ENCODE measurements at places on chromosomes 2 and 18. TPM values are rescaled to one million over a fixed set of nuclear protein-coding genes. Genes with fewer than 3 reads are reported as not detected.

Gene COLEC12
- total RNA-seq: 2.6 TPM

Gene SPATS2L
- 66.2 TPM for total RNA-seq

Gene CDK5R2
- total RNA-seq: 0.06 TPM

Gene IL1RL1
- not detected for total RNA-seq

Gene IL36RN
- total RNA-seq: not detected

Gene LPIN1
- total RNA-seq: 13.5 TPM

Gene TSN
- total RNA-seq: 106 TPM

Gene RNF125
- total RNA-seq: 0.57 TPM

Gene LBX2
- 1.7 TPM for total RNA-seq

Gene MOCOS
- 4.4 TPM for total RNA-seq

Gene ZBTB7C
- total RNA-seq: 0.21 TPM

Gene ZNF396
- total RNA-seq: 5.4 TPM

Gene SIX2
- total RNA-seq: 12.2 TPM

GRCh38 chr2:239577935-239578334, 177.1 kb upstream of the HDAC4 start:
- no peak for DNase-seq

DNA sequence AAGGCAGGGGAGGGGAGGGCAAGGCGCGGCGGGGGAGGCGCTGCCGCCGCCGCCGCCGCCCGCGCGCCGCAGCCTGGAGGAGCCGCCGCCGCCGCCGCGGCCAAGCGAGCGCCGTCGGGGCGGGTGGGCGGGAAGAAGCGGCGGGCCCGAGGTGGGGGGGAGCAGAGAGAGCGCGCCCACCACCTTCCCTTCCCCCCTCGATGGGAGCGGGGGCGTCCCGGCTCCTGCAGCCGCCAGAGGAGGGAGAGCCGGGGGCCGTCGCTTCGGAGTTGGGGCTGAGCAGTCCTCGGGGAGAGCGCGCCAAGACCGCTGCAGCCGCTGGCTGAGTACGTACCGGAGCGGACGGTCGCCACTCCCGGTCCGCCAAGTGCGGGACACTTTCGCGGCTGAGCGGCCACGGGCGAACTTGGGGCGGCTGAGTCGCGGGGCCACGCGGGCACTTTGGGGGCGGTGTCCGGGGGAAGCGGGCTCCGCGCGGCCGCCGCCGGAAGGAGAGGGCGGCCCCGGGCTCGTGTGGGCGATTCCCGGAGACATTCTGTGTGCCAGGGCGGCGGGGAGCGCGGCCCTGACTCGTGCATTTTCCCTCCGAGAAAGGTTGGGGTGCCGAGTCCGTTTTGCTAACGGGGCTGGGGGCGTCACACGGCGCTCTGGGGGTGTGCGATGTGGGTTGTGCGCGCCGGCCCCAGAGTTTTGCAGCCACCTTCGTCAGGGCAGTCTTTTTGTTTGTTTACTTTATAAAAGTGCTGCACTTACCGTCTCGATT, at the start of gene NAB1:
Gene NAB1 (plus strand): TSS at position 49 of the 763 bp plus-strand sequence. CDS start 10,094 bp downstream, outside the sequence.
- peak; percentile 63 for DNase-seq

DNA sequence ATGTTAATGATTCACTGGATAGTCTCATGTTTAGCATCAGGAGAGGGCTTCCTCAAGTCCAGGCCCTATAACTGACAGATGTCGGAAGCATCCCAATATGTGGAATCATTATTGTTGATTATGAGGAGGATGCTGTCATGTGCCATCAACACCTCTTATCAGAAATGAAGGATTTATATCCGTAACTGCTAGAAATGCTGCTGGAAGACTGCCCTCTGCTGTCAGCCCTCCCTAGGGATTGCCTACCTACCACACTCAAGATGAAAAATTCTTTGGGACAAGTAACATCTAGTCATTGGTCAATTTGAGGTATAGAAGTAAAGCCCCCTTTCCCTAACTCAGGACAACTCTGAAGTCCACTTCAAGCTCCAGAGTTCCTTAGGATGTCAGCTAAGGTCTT, 1166.5 kb upstream of the NXPH2 start:
- DNase-seq: no peak

DNA sequence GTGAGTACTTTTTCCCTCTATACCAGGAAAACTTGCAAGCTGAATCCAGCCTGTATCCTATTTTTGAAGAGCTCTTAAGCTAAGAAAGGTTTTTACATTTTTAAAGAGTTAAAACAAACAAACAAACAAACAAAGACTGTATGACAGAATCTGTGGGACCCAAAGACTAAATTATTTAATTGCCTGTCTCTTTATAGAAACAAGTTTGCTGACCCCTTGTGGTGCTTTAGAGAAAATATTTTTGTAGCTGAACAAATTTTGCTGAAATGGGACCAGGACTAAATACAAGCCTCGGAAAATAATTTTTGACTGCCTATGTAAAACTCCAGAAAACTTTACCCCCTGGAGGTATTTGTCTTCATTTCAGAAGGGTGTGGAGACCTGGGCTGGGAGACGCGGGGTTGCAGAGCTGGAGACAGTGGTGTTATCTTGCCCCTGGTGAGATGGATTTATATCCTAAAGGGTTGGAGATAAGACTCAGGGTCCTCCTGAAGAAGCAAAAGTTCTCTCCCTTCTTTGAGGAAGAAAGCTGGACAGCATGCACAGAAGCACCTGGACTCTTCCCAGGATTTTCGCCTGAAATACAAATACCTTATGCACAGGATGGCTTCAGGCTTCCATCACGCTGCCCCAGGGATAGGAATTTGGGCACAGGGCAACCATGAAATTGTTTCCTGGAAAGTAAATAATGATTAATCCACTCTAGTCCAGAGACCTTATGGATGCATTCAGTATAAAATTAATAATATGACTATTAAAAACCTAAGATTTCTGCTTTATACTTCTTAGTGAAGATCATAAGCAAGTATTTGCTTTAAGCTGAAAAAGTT, 54.3 kb downstream of the TMX3 start:
- no peak for DNase-seq

DNA sequence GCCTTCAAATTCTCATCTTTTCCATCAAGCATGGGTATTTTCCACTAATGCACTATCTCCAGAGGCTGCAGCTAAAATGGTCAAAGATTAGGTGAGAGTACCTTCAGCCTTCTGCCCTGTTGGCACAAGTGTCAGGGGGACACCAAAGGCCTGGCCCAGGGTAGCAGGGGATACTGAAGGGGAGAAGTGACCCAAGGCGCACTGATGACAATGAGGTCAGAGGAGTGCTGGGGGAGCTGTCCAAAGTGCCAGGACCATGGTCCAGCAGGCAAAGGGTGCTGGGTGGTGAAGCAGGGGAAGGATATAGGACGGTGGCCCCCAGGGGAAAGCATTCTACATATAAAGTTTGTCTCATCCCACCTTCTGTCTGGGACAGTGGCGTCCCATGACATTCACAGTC, 303.4 kb downstream of the SMAD2 start:
- no peak for DNase-seq

GRCh38 chr2:8558956-8559355, 122.9 kb upstream of the ID2 start:
- no peak for DNase-seq

GRCh38 chr2:7906431-7906830, 775.4 kb upstream of the ID2 start:
- no peak for DNase-seq

GRCh38 chr2:11657646-11658045, 12.3 kb downstream of the NTSR2 start:
- no peak for DNase-seq

- DNase-seq: no peak
These were observed 108.3 kb upstream of the NCKAP5 start for GRCh38 chr2:133676392-133677130.

DNA sequence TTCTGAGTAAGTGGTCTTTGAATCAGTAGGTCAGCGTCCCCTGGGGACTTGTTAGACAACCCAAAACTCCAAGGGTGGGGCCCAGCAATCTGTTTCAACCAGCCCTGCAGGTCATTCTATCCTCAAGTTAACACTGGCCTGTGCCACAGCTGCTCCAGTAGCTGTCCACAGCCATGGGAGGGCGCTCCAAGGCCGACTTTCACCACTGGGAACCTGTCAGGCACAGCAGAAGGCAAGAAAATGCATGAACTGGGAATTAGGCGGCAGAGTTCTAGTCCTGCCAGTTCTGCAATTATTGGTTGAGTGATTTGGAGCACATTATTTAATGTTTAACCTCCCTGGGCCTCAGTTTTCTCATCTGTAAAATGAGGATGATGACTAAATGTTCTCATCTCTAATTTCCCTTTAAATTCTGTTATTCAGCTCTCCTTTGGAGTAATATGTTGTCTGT, 17.4 kb upstream of the MRPL33 start:
- DNase-seq: peak; percentile 88

- DNase-seq: no peak
These were observed 273.2 kb downstream of the BCL11A start for GRCh38 chr2:60280238-60280637.

DNA sequence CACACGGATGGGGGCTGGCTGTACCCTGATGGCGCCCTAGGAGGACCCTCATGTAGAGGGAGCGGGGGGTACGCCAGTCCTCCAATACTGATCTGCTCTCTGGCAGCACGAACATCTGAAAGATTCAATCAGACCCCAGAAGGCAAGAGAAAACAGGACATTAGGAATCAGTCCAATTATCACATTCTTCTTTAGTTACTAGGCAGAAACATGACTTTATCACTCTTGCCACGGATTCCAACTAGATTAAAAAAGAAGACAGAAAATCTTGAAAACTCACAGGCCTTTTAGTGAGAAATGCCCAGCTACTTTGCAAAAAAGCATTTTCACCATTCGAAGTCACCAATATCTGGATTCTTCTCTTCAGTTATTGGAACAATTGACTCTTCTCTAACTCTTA, 68.4 kb downstream of the ID2 start:
- no peak for DNase-seq

- DNase-seq: peak; percentile 64
These were observed 17.3 kb downstream of the CIB4 start for GRCh38 chr2:26623541-26624495.

DNA sequence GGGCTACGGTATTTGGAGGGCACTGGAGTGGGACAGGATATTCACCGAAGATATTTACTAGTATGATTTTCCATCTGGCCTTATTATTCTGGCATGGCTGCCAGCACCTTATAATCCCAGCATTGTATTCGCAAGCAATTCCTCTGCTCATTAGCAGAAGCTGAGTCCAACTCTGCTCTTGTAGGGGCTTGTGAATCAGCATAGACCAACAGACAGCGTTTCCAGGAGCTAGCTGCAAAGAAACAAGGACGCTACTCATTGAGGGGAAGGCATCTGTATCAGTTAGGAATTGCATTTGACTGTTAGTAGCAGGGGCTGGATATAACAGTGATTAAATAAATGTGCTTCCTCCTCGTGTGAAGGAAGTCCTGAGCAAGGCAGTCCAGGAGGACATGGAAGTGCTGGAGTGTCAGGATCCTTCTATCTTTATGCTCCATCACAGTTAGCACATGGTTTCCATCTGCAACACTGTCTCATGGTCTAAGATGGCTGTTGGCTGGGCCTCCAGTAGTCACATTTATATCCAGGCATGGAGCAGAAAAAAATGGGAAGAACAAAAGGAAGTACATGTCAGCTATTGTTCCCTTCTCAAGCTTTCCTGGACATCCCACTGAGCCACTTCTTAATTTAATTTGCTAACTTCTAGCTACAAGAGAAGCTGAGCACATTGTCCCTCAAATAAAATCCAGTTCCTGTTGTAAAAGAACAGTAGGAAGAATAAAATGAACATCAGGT, 214.1 kb downstream of the C1D start:
- DNase-seq: no peak

DNA sequence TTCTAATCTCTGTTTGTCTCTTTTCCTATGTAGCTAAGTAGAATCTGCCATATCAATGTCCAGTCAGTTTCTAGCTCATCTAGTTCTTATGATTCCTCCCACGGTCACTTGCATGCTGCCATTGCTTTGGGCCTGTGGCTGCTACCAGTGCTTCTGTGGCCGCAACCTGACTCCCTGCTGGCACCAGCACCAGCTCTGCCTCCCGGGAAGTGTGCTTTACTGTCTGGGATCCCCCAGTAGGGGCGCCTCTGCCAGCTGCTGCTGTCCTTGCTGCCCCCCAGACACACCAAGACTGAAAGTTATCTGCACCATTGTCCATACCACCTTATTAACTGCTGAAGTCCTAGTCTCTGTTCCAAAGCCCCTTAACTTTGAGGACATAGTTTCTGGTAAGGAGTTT, 56.3 kb downstream of the RAPGEF4 start:
- no peak for DNase-seq

DNA sequence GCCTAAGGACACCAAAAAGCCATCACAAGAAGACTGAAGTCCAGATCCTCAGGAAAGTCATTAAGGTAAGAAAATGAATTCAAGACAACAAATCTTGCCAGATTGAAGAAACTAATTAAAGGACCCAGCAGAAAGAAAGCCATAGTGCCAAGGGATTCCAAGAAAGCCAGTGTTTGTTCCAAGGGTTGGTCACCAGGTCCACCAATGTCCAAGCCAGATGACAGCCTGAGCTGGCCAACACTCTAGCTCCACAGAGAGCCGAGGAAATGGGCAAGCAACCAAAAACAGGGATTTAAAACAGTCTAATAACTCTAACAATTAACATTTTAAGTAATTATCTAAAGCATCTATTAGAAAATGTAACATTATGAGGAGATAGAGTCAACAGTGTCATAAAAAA, 49.2 kb downstream of the DNER start:
- no peak for DNase-seq

GRCh38 chr2:195559431-195559914, 97.6 kb upstream of the SLC39A10 start:
- peak; percentile 79 for DNase-seq

DNA sequence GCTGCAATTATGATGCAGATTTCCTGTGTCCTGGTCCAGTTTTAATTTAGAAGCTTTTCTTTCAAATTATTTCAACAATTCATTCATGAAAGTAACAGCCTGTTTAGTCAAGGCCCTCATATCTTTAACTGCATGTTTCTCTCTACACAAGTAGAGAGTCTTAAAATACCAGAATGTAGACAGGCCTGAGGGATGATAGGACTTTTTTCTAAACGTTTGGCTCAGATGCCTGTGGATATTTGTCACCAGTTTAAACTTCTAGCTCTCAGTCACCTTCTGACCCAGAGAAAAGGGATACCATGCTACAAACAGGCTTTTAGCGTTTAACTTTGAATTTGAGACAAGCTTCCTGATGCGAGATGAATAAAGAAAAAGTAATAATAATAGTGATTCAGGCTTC, 15.7 kb downstream of the COL5A2 start:
- DNase-seq: peak; percentile 7

DNA sequence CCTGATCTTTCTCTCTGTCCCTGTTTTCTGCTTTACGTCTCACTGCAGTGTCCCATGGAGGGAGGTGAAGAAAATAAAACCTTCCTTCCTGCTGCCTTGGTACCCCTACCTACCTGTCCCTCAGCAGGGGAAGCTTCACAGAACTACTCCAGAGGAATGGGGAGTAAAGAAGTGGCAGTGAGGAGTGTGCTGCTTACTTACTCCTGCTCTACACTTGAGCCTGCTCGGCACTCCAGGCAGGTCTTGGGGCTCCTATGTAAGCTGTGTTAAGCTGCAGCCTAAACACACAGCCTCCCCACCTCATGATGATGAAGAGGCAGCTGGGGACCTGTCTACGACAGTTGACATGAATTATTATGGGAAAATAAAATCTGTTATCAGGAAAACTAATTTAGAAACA, 72.6 kb downstream of the ACSL3 start:
- no peak for DNase-seq

DNA sequence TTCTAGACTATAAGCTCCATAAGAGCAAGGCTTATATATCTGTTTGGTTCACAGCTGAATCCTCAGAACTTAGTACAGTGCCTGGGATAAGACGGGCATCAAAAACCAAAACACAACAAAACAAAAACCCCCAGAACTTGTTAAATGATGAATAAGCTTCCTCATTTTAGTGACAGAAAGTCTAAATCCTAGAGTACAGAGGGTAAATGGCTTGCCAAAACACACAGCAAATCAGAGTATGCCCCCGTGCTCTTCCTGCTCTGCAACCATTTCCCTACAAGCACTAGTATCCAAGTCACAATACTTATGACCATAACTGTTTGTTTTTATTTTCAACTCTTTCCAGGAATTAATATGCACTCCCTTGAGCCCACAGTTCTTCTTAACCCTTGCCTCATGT, 10.1 kb downstream of the ZNF521 start:
- DNase-seq: no peak
